ENCODE measurements at places on chromosomes 3 and 15.

DNA sequence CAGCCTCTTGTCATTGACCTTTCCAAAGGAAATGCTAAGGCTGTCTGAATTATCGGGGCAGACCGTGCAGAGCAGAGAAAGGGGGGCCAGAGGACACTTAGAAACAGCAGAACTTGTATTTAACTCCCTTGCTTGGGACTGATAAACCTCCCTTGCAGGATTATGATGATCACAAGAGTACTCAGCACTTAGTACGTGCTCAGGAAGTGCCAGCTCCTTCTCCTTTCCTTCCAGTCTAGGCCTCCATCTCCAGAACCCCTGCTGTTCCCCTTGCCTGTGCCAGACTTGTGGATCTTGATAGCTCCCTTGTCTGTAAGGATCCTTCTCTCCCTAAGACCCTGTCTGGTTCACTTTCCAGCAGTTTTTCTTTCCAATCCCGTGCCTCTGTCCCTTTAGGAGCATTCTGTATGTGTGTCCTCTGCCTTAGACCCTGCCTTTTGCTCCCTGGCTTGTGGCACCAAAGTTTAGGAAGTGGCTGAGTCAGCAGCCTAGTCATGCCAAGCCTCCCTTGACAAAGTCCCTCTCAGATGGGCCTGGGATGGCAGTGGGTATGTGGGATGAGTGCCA is 747 bp downstream of the SORD start:
- DNase-seq, result no peak

DNA sequence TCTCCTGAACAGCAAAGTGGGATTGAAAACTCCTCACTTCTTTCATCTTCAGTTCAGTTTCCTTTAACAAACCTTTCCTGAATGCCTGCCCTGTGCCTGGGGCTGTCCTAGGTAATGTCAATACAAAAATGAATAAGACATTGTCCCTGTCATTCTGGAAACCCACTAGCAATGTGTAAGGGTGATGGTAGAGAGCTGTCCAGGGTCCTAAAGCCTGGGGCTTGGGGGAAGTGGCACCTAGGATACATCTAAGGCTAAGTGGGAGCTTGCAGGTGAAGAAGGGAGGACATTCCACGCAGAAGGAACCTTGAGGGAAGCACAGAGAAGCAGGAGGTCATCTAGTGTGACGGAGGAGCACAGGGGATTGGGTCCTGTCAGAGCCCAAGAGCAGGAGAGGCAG is 212.7 kb upstream of the PPP2R3A start:
- no peak for DNase-seq

DNA sequence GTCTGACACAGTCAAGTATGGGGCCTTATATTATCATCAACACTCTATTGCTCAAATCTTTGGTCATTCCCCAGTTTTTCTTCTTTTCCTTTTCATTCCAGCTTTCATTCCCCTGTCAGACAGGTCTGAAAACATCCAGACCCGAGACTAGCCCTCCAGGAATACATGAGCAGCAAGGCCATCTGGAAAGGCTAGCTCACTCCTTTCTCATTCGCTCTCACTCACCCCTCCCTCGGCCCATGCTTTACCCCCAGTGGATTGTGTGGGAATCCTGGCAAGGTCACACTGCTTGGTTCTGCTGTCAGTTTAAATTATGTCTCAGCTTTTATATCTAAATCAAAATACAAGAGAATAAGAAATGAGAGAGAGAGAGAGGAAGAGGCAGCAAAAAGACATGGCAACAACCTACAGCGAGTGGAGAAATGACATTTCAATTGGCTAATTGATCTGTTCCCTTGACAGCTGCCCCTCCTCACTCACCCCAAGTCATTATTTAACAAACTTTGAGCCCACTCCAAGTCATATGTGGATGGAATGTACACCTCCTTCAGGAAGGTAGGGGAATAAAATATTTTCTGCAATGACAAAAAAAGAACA is 962.2 kb downstream of the TUSC7 start:
- DNase-seq, result no peak

GRCh38 chr3:148162132-148162531 is 535.6 kb upstream of the AGTR1 start:
- no peak for DNase-seq

DNA sequence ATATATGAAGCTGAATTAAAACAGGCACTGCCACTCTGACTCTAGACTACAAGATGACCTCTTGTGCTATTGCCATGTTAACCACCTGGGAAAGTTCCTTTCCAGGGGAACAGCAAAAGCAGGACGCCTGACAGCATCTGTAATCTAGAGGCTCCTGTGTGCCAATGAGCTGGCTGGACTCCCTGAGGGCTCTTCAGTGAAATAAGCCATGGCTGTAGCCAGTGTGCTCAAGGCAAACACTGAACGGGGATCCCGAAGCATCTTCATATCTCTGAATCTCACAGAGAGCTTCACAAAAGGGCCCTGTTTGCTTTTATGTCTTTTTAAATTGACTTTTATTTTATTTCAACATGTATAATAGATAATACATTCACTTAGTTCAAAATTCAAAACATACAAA is 57.2 kb downstream of the BFSP2 start:
- DNase-seq, result no peak

GRCh38 chr3:142578329-142579223 is at the start of gene ATR:
Gene ATR (minus strand): TSS chr3:142578733. CDS start chr3:142578704, 29 bp downstream.
- no peak for DNase-seq

DNA sequence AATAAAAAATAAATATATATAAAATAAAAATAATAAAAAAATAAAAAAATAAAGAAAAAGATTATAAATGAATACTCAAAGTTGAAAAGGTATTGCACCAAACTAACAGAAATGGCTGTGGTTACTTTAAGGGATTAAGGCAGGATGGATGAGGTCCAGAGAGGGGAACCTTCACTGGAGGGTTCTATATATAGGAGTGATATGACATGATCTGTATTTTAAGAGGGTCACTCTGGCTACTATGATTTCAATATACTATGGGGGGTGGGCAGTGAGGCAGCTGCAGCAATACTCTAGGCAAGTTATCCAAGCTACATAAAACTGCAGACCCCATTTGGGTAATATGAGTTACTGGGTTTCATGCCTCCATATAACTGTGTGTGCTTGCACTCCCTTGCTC is 24.6 kb downstream of the ACAD11 start:
- DNase-seq, result no peak

DNA sequence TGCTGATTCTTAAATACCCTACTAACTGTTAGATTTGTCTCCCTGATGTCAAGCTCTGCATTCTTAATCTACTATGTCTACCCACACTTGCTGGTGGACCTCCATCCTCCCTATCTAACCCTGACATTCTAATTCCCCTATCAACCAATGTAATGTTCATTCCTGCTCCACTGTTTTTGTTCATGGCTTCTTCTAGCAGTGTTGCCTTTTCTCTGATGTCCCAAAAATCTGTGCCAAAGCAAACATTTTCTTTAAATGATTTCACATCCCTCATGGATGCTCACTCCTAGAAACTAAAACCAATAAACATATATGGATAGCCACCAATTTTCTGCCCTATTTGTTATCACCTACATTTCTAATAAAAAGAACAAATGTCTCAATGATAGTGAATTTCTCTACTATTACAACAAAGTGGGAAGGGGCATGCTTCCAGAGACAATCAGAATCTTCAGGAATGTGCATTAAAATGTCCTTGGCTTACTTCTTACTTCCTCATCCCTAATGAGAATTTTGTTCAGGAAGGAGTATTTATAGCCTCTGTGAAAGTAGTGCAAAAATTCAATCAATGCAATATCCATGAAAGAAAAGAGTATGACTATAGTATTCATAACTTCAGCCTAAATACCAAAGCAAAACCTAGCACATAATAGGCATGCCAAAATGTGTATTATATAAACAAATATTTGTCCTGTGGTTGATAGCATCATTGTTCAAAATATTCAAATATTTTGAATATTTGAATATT is 273.3 kb downstream of the ZNF385D start:
- DNase-seq, result no peak

- no peak for DNase-seq
Observed at GRCh38 chr3:89340408-89340807, 233.0 kb downstream of the EPHA3 start.

DNA sequence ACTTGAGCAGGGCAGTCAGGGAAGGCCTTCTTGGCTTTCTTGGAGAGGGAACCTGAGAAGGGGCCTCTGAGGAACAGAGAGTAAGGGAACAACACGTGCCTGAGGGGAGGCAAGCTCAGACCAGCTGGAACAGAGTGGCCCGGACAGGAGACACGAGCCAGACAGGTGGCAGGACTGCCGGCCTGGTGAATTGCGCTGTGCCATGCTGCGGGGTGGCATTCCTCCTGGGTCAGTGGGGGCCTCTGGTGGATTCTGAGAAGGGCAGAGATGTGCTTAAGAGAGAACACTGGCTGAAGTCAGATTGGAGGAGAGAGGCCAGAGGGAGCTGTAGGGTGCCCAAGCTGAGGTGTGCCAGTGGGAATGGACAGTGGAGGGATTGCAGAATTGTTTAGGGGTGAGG is 4.9 kb downstream of the CHAC1 start:
- no peak for DNase-seq

DNA sequence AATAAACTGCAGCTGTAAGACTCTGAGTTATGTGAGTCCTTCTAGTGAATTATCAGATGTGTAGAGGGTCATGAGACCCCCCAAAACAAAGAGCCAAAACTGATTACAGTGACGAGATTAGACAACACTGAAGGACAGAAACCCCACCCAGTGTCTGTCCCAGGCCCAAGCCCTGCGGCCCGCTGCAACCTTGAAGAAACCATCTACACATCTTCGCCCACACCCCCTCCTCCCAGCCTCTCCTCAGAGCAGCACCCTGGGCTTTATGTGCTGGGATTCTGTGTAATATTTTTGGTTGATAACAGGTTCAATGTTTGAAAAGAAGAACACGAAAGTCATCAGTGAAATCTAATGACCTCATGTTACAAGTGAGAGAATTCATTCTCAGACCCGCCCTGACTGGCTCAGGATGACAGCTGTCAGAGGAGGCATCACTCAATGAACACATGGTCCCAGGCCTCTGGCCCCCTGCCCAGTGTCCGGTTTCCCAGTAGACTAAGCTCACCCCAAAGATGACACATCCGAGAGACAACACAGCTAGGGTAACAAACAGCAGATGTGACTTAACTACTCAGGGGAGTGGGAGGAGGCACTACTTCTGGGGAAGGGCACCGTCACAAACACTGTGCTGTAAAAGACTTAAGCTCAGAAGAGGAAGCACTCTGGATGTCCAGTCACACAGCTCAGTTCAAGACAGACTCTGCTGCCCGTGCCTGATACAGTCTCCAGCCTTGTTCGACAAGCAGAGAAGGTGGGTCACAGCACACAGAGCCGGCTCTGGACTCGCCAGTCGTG is 48.9 kb downstream of the NIPA2 start:
- no peak for DNase-seq

- peak; percentile 33 for DNase-seq
Observed at GRCh38 chr15:90221246-90221900, 12.4 kb downstream of the CIB1 start.

- peak; percentile 91 for DNase-seq
Observed at GRCh38 chr3:42052484-42053351, 38.4 kb upstream of the TRAK1 start.

DNA sequence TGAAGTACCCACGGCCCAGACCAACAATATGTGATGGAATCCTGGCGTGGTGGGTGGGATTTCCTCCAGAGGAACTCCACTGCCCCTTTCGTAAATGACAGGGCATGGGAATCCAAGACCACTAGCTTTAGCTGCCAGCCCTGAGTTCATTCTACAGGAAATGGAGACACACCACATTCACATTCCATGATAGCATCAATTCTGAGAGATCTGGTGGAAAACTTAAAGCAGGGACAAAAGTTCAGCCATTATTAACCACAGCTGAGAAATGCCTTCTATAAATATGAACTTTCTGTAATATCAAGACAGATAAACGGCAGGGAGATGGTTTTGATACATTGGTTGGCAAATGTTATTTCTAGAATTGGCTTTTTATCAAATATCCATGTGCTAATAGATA is 98.2 kb downstream of the FBN1 start:
- no peak for DNase-seq
